ENCODE measurements at places on chromosomes 16 and 17. TPM values are rescaled to one million over a fixed set of nuclear protein-coding genes. Genes with fewer than 3 reads are reported as not detected.

Gene YBX2
- 22.0 TPM for total RNA-seq

Gene ACSM5
- 5.0 TPM for total RNA-seq

Gene MT1G
- 5,605 TPM for total RNA-seq

Gene GAS7
- 22.8 TPM for total RNA-seq

Gene KRTAP9-4
- not detected for total RNA-seq

Gene PRDM7
- not detected for total RNA-seq

Gene KCNH4
- not detected for total RNA-seq

Gene CA5A
- total RNA-seq, result not detected

Gene NHLRC4
- 1.7 TPM for total RNA-seq

Gene CDH11
- total RNA-seq, result 3.9 TPM

Gene MYLK3
- total RNA-seq, result not detected

Gene NAA60
- 110 TPM for total RNA-seq
